T-helper 1 cell (primary cell): ENCODE measurements at places on chromosomes 12 and 14.

DNA sequence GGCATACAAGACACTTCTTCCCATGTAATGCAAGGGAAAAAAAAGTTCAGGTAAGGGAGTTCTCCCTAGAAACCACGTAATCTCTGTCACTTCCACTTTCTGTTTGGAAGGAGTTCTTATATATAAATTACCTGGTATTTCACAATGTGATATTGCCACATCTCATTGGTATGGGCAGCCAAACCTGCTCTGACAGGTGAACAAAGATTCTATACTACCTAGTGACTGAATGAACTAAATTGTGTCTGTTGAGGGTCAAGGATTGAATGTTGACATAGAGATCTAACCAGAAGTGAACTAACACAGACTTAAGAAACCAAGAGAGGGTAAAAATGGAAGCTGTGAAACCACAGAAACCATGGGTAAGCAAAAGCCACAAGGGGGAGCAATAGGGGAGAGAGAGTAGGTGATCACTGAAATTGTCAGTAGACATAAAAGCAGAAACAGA, 161.3 kb downstream of the RPL10L start:
- DNase-seq: no peak

GRCh38 chr14:54564071-54564867, 2.7 kb upstream of the SAMD4A start:
- no peak for DNase-seq

GRCh38 chr14:25520821-25521220, 470.9 kb upstream of the STXBP6 start:
- no peak for DNase-seq

DNA sequence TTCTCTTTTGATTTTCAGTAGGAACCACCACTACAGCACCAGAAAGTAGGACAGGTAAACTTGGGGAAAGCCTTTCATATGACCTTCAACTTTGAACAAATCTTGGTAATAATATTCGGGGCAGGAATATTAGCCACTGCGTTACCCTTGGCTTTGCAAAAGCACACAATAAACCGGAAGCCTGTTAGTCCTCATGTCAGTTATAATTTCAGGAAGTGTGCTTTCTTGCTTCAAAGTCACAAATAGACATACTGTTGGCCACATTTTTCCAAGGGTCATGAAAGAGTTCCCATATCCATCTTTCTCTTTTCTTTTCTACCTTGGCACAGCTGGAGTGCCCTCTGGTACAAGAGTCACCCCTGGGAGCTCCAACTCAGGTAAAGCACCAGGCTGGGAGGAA, 167.2 kb upstream of the CNTN1 start:
- no peak for DNase-seq

DNA sequence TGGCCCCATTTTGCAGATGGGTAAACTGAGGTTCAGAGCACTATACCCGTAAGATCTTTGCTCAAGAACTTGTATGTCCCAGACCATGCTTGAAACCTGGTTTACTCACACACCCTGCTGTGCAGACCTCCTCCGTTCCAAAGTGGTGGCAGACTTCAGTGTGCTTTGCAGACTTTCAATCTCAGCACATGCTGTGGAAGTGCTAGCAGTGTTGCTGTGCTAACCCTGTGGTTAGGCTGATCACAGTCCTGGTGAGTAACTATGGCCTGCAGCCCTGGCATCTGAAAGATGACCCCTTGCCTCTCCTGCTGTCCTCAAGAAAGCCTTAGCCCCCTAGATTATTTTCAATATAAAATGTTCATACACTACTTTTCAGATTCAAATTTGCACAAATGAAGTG, 450.6 kb downstream of the DPF3 start:
- no peak for DNase-seq
